ENCODE measurements at places on chromosomes 1 and 21. TPM values are rescaled to one million over a fixed set of nuclear protein-coding genes. Genes with fewer than 3 reads are reported as not detected.

DNA sequence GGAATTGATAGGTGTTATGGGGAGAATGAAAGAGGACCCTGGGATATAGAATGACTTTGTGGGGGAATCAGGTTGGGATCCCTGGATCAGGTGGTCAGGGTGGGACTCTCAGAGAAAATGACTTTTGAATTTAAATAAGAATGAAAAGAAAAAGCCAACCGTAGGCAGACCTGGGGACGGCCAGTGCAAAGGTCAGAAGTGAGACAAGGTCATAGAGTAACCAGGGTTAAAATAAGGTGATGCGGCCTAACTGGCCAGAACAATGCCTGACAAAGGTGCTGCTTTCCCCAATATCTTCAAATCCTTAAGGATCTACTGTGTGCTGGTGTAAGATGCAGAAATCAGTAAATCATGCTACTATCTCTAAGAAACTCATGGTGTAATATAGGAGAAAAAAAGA lies 238.4 kb upstream of the JUN start:
- no peak for DNase-seq
- H3K4me3 ChIP-seq, result no peak overlapping the region
- peaks cover 24% of the 10 kb centered on the region for H3K4me1 ChIP-seq
- no peaks in the 10 kb centered on the region for H3K36me3 ChIP-seq
- H3K27ac ChIP-seq, result no peak overlapping the region

- no peak for DNase-seq
- H3K27ac ChIP-seq, result no peak overlapping the region
- H3K4me3 ChIP-seq, result no peak overlapping the region
Observed at GRCh38 chr1:147168626-147169058, 3.6 kb downstream of the PRKAB2 start.

GRCh38 chr21:41241341-41241740 lies 73.4 kb downstream of the BACE2 start:
- no peaks in the 10 kb centered on the region for H3K27me3 ChIP-seq
- no peaks in the 10 kb centered on the region for H3K4me1 ChIP-seq
- DNase-seq, result no peak
- H3K27ac ChIP-seq, result no peak overlapping the region

GRCh38 chr1:111943066-111943465 lies 46.4 kb downstream of the KCND3 start:
- no peak overlapping the region for H3K4me3 ChIP-seq
- no peaks in the 10 kb centered on the region for H3K36me3 ChIP-seq
- no peaks in the 10 kb centered on the region for H3K4me1 ChIP-seq
- DNase-seq, result no peak
- no peaks in the 10 kb centered on the region for H3K27me3 ChIP-seq

ADAM30 gene
- not detected for total RNA-seq

DNA sequence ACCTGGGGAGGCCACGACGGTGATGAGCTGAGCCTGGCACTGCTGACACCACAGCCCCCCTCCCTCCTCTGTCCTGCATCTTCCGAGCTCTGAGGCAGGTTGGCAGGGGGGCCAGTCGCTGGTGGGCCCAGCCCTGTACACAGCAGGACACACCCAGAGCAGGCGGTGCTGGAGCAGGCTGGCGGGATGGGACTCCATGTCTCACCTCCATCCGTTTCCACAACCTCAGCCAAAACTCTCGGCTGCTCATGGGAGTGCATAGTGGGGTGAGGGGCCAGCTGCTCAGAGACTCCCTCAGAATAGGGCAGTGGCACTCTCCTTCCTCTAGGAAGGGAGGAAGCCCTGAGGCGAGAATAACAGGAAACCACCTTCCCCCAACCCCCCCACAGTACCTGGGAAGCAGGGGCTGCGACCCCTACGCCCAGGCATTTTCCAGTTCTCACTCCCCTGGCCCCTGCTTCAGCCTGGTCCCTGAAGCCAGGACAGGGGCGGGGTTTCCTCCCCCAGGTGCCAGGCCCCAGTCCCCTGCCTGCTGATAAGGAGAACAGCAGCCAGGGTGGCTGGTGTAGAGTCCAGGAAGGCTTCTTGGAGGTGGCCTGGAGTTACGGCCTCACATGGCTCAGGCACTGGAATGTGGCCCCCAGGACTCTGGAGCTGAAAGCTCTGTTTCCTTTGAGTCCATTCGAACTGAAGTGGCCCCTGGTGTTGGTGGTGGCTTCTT lies 3.2 kb upstream of the IBA57 start:
- peaks cover 26% of the 10 kb centered on the region for H3K4me1 ChIP-seq
- H3K36me3 ChIP-seq, result no peaks in the 10 kb centered on the region
- no peak overlapping the region for H3K4me3 ChIP-seq
- H3K27ac ChIP-seq, result peak overlapping the region; percentile 79
- peak; percentile 73 for DNase-seq
- H3K27me3 ChIP-seq, result no peaks in the 10 kb centered on the region

DNA sequence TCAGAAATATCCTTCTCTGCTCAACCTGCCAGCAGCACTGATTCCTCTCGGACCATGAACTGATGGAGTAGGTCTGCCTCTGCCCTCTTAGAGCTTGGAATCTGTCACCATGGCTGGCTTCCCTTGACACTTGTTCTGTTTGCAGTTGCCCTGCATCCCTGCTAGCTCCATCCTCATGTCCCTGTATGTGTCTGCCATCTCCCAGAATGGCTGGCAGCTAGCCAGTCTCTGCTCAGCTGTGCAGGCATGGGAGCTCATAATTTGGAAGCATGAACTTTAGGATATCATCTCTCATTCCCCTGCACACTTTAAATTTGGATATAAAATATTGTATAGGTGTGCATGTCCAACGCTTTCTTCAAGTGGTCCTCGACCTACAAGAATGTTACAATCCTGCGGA lies 95.4 kb downstream of the C1orf94 start:
- no peak overlapping the region for H3K27ac ChIP-seq
- no peak overlapping the region for H3K4me3 ChIP-seq
- H3K36me3 ChIP-seq, result no peaks in the 10 kb centered on the region
- H3K4me1 ChIP-seq, result no peaks in the 10 kb centered on the region

DNA sequence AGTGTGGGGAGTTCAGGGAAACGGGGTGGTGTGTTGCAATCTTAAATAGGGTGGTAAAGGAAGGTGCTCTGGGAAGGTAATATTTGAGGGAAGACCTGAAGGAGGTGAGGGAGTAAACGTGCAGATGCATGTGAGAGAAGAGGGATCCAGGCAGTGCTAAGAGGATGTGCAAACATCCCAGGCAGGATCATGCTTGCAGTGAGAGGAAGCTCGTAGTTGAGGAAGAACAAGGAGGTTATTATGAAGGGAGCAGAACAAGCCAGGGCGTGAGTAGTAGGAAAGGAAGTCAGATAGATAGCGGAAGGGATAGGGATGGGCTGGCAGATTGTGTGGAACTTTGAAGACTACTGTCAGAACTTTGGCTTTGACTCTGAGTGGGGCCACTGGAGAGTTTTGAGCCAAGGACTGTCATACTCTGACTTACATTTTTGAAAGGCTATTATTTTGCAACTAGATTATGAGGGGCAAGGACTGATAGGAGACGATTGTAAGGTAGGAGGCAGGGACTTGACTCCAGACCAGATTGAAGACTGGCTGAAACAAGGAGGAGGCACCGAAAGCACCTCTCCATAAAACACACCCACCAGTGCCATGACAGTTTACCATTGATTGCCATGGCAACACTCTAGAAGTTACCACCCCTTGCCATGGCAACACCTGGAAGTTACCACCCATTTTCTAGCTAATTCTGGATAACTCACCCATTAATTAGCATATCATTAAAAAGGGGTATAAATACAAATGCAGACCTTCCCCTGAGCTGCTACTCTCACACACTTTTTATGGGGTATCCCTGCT lies 67.0 kb downstream of the XCL2 start:
- H3K4me1 ChIP-seq, result peaks cover 10% of the 10 kb centered on the region
- no peaks in the 10 kb centered on the region for H3K36me3 ChIP-seq
- DNase-seq, result no peak
- H3K27me3 ChIP-seq, result no peaks in the 10 kb centered on the region
- no peak overlapping the region for H3K4me3 ChIP-seq

- H3K4me1 ChIP-seq, result no peaks in the 10 kb centered on the region
- no peaks in the 10 kb centered on the region for H3K36me3 ChIP-seq
- H3K27ac ChIP-seq, result peak overlapping the region; percentile 90
- H3K4me3 ChIP-seq, result peak overlapping the region; percentile 96
Observed at GRCh38 chr1:95232646-95233318, 1.2 kb upstream of the RWDD3 start.

DNA sequence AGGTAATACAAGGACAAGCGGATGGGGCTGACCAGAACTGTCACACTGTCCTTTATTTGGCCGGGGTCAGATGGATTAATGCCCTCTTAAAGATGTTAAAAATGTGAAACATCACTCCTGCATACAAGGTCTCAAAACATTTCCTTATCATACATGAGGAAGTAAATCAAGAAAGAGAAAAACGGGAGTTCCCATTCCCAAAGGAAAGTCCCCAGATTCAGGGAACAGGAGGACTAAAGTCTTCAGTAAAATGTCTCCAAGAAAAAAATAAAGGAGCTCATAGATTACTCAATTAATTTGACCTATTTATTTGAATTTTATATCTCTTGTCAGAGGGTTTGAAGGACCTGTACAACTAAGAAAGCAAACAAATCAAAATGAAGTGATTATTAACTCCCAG lies 13.4 kb upstream of the HSD11B1 start:
- no peaks in the 10 kb centered on the region for H3K36me3 ChIP-seq
- H3K27me3 ChIP-seq, result no peaks in the 10 kb centered on the region
- H3K27ac ChIP-seq, result no peak overlapping the region
- DNase-seq, result no peak

GRCh38 chr1:226845624-226846023 lies 24.8 kb upstream of the PSEN2 start:
- H3K36me3 ChIP-seq, result no peaks in the 10 kb centered on the region
- H3K27me3 ChIP-seq, result no peaks in the 10 kb centered on the region
- no peak overlapping the region for H3K27ac ChIP-seq
- H3K4me1 ChIP-seq, result no peaks in the 10 kb centered on the region

GRCh38 chr1:67004176-67004575 lies 49.8 kb downstream of the SLC35D1 start:
- H3K4me3 ChIP-seq, result no peak overlapping the region
- no peaks in the 10 kb centered on the region for H3K4me1 ChIP-seq
- H3K27ac ChIP-seq, result no peak overlapping the region
- no peak for DNase-seq
- peaks cover 23% of the 10 kb centered on the region for H3K36me3 ChIP-seq
- no peaks in the 10 kb centered on the region for H3K27me3 ChIP-seq

NHLH1 gene
- not detected for total RNA-seq

- H3K27ac ChIP-seq, result no peak overlapping the region
- DNase-seq, result no peak
- no peaks in the 10 kb centered on the region for H3K4me1 ChIP-seq
- H3K27me3 ChIP-seq, result no peaks in the 10 kb centered on the region
- H3K4me3 ChIP-seq, result no peak overlapping the region
Observed at GRCh38 chr1:243364330-243364729, 108.5 kb downstream of the SDCCAG8 start.

DNA sequence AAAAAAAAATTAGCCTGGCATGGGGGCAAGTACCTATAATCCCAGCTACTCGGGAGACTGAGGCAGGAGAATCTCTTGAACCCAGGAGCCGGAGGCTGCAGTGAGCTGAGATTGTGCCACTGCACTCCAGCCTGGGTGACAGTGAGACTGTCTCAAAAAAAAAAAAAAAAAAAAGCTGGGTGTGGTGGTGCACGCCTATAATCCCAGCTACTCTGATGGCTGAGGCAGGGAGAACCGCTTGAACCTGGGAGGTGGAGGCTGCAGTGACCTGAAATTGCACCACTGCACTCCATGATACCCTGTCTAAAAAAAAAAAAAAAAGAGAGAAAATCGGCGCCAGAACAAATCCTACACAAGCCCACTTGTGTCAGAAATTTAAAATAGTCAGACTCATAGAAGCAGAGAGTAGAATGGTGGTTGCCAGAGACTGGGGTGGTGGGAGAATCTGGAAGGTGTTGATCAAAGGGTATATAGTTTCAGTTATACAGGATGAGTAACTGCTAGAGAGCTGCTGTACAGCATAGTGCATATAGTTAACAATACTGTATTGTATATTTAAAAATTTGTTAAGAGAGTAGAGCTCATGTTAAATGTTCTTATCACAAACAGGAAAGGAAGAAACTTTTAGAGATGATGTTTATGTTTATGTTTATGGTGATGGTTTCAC lies 9.6 kb downstream of the DIP2A start:
- no peak for DNase-seq
- H3K27me3 ChIP-seq, result no peaks in the 10 kb centered on the region
- no peak overlapping the region for H3K4me3 ChIP-seq
- H3K4me1 ChIP-seq, result peaks cover 7% of the 10 kb centered on the region
- no peak overlapping the region for H3K27ac ChIP-seq

RASSF5 gene
- total RNA-seq, result 37.6 TPM

DNA sequence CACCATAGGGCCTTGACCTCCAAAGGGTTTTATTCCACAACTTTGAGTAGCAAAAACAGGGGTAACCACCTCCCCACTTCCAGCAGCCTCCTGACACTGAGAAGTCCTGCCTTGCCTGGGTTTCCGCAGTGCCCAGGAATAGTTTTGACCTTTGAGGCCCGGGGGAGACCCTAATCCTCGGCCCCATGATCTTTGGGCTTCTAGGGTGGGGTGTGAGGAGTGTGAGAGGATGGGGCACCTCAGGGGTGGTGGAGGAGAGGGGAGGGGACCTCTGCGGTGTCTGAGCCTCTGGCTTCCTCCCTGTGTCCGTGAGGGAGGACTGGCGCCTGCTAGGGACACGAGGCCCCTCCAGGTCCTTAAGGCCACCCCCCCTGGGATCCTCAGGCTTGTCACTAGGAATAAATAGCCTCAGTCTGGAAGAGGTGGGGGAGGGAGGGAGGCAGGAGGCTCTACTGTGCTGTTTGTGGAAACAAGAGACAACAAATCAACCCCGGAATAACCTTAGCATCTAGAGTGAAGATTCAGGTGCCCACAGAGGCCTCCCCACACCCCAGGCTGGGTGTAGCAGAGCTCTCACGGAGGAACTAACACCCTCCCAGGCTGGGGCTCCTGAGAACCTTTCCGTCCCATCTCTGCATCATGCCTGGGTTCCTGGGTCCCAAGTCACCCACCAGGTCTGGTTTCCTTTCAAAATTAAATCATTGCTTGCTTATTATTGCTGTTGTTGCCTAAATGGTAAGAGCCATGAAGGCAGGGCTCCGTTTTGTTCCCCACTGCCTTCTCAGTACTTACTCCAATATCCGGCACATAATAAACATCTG lies 904 bp upstream of the FHL3 start:
- no peaks in the 10 kb centered on the region for H3K36me3 ChIP-seq
- peak overlapping the region; percentile 65 for H3K4me3 ChIP-seq

GRCh38 chr1:8722366-8722765 lies 95.1 kb downstream of the RERE start:
- H3K27ac ChIP-seq, result no peak overlapping the region
- no peak for DNase-seq
- H3K4me3 ChIP-seq, result no peak overlapping the region

GRCh38 chr1:89870998-89871397 lies 50.2 kb downstream of the LRRC8D start:
- H3K36me3 ChIP-seq, result no peaks in the 10 kb centered on the region
- no peak overlapping the region for H3K4me3 ChIP-seq
- H3K27me3 ChIP-seq, result no peaks in the 10 kb centered on the region
- no peaks in the 10 kb centered on the region for H3K4me1 ChIP-seq
- DNase-seq, result no peak
- H3K27ac ChIP-seq, result no peak overlapping the region

DNA sequence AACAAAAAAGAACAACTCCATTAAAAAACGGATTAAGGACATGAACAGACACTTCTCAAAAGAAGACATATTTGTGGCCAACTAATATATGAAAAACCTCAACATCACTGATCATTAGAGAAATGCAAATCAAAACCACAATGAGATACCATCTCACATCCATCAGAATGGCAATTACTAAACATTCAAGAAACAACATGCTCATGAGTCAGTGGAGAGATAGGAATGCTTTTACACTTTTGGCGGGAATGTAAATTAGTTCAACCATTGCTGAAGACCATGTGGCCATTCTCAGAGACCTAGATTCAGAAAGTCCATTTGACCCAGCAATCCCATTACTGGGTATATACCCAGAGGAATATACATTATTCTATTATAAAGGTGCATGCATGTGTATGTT lies 1442.6 kb upstream of the B3GALT2 start:
- DNase-seq, result no peak
- H3K27ac ChIP-seq, result no peak overlapping the region
- no peaks in the 10 kb centered on the region for H3K36me3 ChIP-seq
- H3K4me1 ChIP-seq, result no peaks in the 10 kb centered on the region
- no peak overlapping the region for H3K4me3 ChIP-seq
